ENCODE measurements at places on chromosomes 4 and X. TPM values are rescaled to one million over a fixed set of nuclear protein-coding genes. Genes with fewer than 3 reads are reported as not detected.

DNA sequence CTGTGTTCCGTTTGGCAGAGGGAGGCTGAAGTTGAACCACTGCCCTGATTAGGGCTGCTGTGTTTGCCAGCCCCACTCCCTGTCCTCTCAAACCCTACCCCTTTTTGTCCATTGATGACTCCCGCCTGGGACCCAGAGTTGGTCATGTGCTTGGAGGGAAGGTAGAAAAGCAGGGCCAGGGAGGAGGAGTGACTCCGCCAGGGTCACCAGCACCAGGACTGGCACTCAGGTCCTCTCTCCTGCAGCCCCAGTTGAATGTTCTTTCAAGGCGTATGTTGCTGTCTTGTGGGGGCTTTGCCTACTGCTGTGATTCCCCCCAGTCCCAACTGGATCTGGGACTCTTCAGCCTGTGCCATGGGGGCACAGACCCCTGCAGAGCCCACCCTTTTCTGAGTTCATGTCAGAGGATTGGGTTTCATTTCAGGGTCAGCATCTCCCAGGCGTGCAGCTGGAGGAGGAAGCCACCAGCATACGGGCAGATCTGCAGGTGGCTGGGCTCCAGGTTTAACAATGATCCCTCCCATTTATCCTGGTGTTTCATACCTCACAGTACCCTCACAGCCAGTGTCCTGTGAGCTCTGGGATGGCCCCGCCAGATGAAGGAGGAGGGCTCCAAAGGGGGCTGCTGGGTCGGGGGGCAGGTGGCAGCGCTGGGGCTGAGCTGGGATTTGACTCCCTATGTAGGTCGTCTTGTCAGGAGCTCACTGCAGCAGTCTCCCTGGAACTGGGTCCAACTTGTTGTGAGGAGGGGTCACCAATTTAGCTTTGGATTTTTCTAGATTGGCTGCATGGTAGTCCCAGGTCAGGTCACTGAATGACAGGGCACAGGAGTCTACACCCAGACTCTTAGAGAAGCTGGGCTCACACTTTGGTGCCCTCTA, 55.7 kb downstream of the MSX1 start:
- no peak overlapping the region for H3K4me3 ChIP-seq
- DNase-seq, result no peak
- H3K4me1 ChIP-seq, result no peaks in the 10 kb centered on the region
- H3K36me3 ChIP-seq, result no peaks in the 10 kb centered on the region
- no peak overlapping the region for H3K27ac ChIP-seq
- H3K27me3 ChIP-seq, result no peaks in the 10 kb centered on the region

Gene PPP2R2C
- 7.2 TPM for total RNA-seq

Gene MAGEA2
- total RNA-seq, result not detected

- no peak overlapping the region for H3K4me3 ChIP-seq
- H3K36me3 ChIP-seq, result no peaks in the 10 kb centered on the region
- H3K27ac ChIP-seq, result no peak overlapping the region
- no peaks in the 10 kb centered on the region for H3K4me1 ChIP-seq
- DNase-seq, result no peak
These were observed 231.1 kb upstream of the CENPE start for GRCh38 chr4:103429283-103429682.

- H3K4me1 ChIP-seq, result peaks cover 21% of the 10 kb centered on the region
- no peak overlapping the region for H3K27ac ChIP-seq
- no peak overlapping the region for H3K4me3 ChIP-seq
- no peak for DNase-seq
These were observed 59.0 kb downstream of the APBB2 start for GRCh38 chr4:41155194-41155830.

DNA sequence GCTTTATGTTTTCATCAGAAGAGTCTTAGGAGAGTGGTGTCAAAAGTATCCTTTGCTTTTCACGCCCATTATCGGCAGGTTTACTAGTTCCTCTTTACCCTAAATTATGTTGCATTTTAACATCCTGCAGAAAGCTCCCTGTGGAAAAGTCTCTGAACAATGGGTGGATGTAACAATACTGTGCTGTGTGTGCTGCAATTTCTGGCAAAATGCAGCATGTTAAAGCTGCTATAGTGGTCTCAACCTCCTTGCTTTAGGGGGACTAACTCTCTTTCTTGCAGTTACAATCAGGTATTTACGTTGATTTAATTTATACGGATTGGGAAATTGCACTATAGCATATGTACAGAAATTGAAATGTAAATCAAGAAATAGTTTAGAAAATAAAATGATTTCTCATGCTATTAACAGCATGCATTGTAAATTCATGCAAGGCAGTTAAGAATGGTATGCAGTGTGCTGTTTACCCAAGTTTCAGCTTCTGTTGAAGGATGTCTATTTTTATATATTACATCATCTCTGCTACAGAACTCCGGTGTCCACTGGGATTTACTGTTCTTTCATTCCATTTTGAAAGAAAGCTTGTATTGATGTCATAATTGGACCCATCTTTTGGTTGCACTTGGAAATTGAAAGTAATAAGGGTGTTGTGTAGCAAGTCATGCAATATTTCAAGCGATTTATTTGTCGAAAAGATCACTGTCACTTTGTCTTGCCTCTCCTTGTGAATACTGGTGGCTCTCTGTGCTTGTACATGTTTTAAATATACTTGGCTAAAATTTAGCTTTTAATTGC, 145.7 kb downstream of the RAPGEF2 start:
- H3K27me3 ChIP-seq, result no peaks in the 10 kb centered on the region
- DNase-seq, result no peak
- H3K4me3 ChIP-seq, result no peak overlapping the region
- H3K4me1 ChIP-seq, result no peaks in the 10 kb centered on the region

Gene CXorf49
- total RNA-seq, result not detected

GRCh38 chr4:168683595-168683994, 186.7 kb downstream of the PALLD start:
- no peak for DNase-seq
- H3K4me3 ChIP-seq, result no peak overlapping the region
- H3K4me1 ChIP-seq, result no peaks in the 10 kb centered on the region
- no peaks in the 10 kb centered on the region for H3K36me3 ChIP-seq
- H3K27me3 ChIP-seq, result no peaks in the 10 kb centered on the region

- H3K27me3 ChIP-seq, result no peaks in the 10 kb centered on the region
- no peak overlapping the region for H3K27ac ChIP-seq
- no peaks in the 10 kb centered on the region for H3K36me3 ChIP-seq
- H3K4me1 ChIP-seq, result no peaks in the 10 kb centered on the region
- DNase-seq, result no peak
These were observed 241.8 kb downstream of the PRDM5 start for GRCh38 chr4:120680647-120681228.

Measured in adrenal gland (tissue), 19 donors.